PC-3 (cell line): ENCODE measurements at places on chromosomes 16 and 17. TPM values are rescaled to one million over a fixed set of nuclear protein-coding genes. Genes with fewer than 3 reads are reported as not detected.
A peak's percentile ranks its signal among the peaks of the same experiment; 100 is the strongest.

The CCL18 gene
- not detected in 2 replicates for total RNA-seq

The SLC5A2 gene
- total RNA-seq = 0.11 TPM in 1 of 2 replicates, not detected in the other

The FNDC8 gene
- total RNA-seq = not detected in 2 replicates

GRCh38 chr17:66301367-66301863, 998 bp upstream of the PRKCA start:
- H3K27me3 ChIP-seq = no peaks in the 10 kb centered on the region
- H3K27ac ChIP-seq = peak overlapping the region; percentile 18; the same call in 1 of the 2 replicates
- H3K4me3 ChIP-seq = peak overlapping the region; percentile 94
- peaks cover 2% of the 10 kb centered on the region; the same call in 1 of the 2 replicates for H3K36me3 ChIP-seq

GRCh38 chr16:56295739-56296527, 104.6 kb downstream of the GNAO1 start:
- DNase-seq = no peak
- no peak overlapping the region for H3K27ac ChIP-seq
- no peak overlapping the region for H3K4me3 ChIP-seq
